ENCODE measurements at places on chromosomes 7 and 10. TPM values are rescaled to one million over a fixed set of nuclear protein-coding genes. Genes with fewer than 3 reads are reported as not detected.

DNA sequence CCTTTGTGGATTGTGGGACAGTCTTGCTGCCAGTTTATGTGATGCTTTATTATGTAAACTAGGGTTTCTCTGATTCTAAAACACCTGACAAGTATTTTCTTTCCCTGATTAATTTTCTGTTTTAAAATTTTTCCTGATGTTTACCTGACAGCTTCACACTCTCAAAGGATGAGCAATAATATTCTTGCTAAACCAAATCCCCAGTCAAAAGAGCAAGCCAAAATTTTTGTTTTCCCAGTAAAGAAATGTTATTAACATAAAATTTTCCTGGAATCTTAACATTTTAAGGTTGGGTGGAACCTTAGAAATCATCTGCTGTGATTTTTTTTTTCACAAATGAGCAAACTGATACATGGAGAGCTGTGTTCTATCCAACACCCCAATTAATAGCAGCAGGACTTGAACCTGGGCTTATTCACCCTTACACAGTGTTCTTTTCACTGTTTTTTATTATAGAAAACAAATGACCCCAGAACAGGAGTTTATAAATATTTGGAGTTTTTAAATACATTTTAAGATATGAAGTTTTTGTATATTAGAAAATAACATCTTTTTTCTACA is 185.2 kb upstream of the VIPR2 start:
- no peak for DNase-seq

- DNase-seq = no peak
Observed at GRCh38 chr10:110446954-110447608, 50.6 kb upstream of the DUSP5 start.

GRCh38 chr7:148787571-148788295 is 89.0 kb downstream of the CUL1 start:
- DNase-seq = no peak

GRCh38 chr10:72013202-72013945 is 49.2 kb downstream of the CHST3 start:
- DNase-seq = no peak

- no peak for DNase-seq
Observed at GRCh38 chr10:46330894-46331293, 44.1 kb downstream of the ANTXRL start.

- DNase-seq = no peak
Observed at GRCh38 chr10:3757250-3757637, 27.8 kb downstream of the KLF6 start.

DNA sequence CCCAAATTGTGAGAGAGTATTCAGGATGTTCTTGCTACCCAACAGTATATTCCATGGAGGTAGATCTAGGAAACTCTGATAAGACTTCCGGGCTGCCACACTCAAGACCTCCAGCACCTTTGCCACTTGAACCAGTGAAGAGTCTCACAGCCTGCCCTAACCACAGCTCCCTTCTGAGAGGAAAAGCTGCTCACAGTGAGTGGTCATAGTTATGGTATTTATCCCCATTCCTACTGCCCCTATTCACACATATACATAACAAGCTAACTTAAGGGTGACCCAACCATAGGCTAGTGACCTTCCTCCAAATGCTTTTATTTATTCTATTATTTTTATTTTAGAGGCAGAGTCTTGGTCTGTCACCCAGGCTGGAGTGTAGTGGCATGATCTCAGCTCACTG is 156.3 kb downstream of the PTEN start:
- no peak for DNase-seq

DNA sequence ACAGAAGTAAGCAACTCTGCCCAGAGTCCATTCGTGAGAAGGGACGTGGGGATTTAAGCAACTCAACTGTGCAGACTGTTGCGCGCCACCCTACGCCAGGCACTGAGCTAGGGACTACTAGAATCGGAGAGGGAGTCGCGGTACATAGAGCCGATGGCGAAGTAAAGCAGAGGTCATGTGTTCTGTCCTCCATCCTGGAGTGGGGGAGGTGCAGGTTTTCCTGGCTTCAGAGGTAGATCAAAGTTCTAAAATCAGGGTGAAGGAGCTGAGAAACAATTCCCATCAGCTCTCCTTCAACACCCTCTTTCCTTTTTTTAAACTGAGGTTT is 23.2 kb downstream of the SLC35G1 start:
- DNase-seq = no peak

GRCh38 chr7:55277916-55278315 is 87.2 kb upstream of the LANCL2 start:
- DNase-seq = no peak

DNA sequence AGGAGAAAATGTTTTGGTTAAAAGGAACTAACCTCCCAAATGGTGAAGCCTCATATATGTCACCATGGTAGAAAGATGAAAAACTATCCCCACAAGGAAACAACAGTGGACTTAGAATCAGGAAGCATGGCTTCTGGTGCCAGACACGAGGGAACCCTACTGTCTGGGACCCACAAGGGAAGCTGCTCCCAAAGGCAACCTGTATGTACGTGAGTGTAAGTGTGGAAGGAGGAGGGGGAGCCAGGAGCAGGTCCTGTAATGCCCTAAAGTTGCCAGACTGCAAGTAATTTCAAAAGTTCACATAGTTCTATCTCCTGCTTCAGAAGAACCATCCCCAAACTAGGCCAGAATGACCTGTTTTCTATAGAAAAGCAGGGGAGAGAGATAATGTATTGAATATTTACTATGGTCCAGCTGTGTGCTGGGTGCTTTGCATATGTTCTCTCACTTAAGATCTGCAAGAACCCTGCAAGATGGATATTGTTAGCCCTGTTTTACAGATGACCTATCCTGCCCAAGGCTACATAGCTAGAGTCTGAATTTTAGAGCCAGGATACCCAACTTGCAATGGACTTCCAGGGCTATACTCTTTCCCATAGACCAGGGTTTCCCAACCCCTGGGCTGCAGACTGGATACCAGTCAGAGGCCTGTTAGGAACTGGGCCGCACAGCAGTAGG is 19.2 kb downstream of the DUSP5 start:
- DNase-seq = no peak

DNA sequence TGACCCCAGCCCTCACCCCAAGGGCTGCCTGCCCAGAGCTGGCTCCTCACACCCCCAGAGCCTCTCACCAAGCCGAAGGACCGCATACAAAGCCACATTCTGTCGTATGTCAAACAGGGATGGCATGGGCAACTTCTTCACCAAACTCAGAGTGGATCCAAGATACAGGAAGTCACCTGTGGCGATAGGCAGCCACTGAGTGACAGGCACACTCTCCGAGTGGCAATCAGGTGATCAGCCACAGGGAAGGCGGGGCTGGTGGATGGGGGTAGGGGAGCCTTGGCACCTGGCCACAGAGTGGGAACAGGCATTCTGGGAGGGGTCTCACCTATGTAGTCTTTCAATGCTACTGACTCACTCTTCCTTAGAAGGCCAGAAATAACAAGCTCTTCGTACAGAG is 7.1 kb upstream of the ASB10 start:
- DNase-seq = no peak

- no peak for DNase-seq
Observed at GRCh38 chr10:51162002-51162401, 87.7 kb downstream of the PRKG1 start.

DNA sequence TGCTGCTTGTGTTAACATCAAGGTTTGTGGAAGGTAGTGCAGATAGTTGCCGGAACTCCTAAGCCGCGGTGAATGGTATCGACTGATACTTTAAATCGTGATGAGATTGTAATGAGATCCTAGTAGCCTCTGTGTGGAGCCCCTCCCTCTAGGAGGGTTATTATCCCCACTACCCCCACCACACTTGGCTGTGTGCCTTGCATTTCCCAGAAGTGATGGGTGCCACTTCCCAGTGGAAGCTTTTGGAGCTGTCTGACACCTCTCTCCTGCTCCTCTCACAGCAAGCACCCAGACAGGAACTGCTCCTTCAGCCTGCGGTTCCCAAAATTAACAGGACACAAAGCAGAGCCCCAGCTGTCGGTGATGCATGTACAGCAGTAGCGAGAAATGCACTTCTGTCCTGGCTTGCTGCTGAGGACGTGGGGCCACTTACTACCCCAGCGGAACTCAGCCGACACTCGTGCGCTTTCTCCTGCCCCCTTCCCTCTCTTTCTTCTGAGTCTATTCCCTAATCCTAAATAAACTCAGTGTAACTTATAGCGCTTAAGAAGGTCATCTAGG is 52.5 kb downstream of the PRKAG2 start:
- DNase-seq = no peak

DNA sequence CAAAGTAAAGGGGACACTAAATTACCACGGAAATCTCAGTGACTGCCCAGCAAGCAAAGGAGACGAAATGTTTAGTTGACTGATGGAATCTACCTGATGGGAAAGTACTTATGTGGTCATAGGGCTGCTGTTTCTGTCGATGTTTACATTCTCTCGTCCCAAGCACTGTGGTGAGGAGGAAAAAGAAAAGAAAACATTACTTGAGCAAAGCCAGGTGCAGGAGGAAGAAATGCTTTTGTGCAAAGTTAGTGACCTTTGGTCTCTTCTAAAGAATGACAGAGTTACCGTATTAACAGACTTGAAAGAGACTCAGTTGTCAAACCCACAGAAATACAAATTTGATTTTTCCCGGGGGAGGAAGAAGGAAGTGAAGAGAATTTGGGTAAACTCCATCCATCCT is 43.3 kb upstream of the FMC1 start:
- DNase-seq = no peak

DNA sequence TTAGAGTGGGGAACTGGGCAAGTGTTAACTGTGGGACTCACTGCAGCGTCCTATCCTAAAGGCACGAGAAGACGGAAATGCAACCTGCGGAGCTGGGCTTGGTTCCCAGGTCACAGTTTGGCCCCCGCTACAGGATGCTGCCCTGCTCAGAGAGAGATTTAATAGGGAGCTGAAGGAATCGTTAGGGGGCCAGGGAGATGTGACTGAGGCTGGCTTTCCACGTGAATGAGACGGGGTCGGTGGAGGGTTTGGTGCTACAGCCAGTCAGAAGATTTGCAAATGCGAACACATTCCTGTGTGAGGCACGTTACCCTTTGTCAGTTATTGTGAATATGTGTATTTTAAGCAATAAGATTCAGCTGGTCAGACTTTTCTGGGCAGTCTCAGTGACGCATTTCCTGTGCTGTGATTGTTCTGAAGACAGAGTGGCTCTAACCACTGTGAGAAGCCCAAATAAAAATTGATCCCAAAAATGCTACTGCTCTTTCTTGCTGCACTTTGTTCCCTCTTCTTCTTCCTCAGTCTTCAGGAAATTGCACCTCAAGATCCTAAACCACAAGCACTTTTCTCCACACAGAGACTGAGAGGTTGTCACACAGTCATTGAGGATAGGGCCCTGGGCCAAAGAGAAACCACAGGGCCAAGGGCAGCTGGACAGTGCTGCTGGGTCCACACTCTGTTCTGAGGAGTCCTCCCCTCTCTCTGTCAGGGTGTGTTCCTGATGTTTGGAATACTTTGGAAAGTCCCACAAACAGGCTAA is 21.2 kb downstream of the CYP17A1 start:
- DNase-seq = no peak

DNA sequence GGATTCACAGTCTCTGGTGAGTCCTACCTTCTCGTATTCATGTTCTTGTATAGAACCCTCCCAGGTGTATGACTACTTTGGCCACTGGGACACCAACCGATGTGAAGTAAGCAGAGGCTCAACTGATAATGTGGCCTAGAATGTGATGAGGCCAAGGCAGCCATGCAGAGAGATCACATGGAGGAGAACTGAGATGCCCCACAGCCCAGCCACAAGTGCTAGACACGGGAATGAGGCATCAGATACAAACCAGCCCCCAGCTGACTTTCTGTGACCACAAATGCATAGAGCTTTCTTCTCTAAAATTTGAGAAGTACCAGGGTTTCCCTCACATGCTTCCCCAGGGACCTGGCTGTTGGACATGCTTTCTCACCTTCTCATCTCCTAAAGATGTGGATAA is 375.7 kb downstream of the CCSER2 start:
- DNase-seq = no peak

GRCh38 chr7:31307972-31308371 is 32.6 kb downstream of the NEUROD6 start:
- DNase-seq = no peak

DNA sequence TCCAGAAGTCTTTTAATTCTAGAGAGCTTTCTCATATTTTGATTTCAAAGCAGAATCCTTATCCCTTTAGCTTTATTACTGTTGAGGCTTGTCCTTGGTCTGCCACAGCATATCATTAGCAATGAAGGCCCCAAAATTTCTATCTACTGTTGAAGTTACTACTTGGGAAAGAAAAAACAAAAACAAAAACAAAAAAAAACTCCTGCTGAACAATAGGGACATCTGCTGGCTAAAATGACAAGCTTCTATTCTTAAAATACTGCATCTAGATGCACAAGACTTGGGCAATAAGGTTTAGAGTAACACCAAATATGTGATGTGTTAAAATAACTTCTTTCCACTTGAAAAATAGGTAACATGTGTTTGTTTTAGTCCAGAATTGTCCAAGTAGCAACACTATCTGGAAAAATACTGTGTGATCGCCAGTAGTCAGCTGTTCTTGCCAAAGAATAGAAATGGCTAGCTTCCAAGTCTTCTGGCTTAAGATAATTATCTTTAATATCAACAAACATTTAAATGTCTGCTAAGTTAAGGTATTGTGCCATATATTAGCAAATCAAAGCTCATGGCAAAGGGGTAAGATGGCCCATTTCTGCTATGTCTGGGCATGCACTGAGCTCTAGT is 3.8 kb upstream of the DMTF1 start:
- no peak for DNase-seq

- DNase-seq = no peak
Observed at GRCh38 chr10:86043236-86043635, 323.4 kb downstream of the GRID1 start.

DNA sequence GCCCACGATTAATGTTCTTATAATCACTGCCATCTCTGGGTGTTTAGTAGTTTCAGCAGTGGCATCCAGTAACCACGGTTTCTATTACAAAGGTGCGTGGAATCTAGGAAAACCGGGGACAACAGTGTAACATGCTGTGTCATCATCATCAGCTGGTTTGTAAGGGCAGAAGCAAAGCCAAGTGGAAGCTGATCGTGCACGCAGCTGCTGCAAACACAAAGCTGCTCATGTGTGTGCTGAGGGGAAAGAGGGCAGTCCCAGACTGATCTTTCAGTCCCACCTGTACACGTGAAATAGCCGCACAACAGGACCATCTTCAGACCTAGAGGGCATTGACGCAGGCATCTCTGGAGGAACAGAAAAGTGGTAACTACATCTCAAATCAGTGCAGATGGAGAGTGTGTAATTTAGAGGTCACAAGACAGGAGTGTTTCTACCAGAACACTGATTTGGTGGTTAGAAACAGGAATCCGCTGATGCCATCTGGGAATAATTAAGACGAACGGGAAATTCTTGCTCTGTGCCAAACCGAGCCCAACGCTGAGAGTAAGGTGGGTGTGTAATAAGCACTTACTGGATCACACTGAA is 13.4 kb downstream of the ANKRD16 start:
- DNase-seq = no peak

GRCh38 chr7:158244873-158245723 is 342.5 kb downstream of the PTPRN2 start:
- DNase-seq = no peak

GRCh38 chr10:29829776-29830175 is 195.0 kb upstream of the SVIL start:
- DNase-seq = no peak

The RELN gene
- 9.7 TPM for polyA plus RNA-seq

The VPS37D gene
- 12.0 TPM for polyA plus RNA-seq

The DNAJC12 gene
- polyA plus RNA-seq = 9.7 TPM

The GNGT1 gene
- polyA plus RNA-seq = 0.27 TPM

Measured in left renal cortex interstitium (tissue), 4 donors.